Stimulated activated CD4-positive, alpha-beta T cell treated with anti-CD3 and anti-CD28 coated beads, Interleukin-12 subunit alpha, Interleukin-12 subunit beta, amount 100 ng/mL, for 4 hours (primary cell): ENCODE measurements at places on chromosomes 5 and 9.

GRCh38 chr5:75568202-75568601 lies 43.1 kb upstream of the ANKDD1B start:
- DNase-seq = no peak

DNA sequence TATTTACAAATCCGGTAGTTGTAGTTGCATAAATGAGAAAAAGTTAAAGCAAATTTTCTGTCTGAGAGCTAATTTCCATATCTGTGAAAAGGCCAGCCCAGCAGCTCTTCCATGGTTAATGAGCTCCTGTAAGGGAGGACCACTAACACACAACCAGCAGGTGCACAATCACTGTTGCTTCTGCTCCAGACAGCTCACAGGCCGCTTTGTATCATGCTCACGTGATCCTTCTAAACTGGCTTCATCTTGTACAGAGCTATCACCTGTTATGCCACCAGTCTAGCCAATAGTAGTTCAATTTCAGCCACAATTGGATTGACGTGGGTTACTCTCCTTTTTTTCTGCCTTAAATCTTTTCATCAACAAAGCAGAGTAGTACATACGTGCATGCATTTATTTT lies 38.3 kb upstream of the FBXL17 start:
- DNase-seq = no peak

GRCh38 chr5:53826504-53826903 lies 266.1 kb downstream of the NDUFS4 start:
- DNase-seq = no peak

DNA sequence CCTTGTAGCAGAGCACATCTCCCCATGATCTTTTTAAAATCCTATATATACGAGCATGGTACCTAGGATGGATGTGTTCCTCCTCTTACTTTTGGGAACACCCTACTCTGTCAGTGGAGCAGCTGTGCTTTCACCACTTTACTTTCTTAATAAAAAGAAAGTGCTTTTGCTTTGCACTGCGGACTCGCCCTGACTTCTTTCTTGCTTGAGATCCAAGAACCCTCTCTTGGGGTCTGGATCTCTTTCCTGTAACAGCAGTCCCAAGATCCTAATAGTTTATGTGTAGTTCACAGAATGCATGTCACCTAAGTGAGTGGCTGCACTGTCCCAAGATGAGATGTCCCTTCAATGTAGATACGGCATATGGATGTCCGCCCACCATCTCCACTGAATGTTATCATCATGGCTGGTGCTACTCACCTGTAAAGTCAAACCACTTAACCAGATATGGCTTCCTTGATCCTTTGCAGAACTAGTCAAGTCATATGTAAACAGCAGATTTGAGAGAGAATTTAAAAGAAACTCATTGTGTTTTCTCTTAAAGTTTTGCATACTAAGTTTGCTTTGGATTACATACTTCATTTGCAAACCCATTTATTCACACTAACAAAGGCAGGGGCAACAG lies 1.9 kb downstream of the FGF1 start:
- no peak for DNase-seq

- DNase-seq = no peak
Observed at GRCh38 chr9:91066042-91066415, 264.4 kb downstream of the SYK start.

DNA sequence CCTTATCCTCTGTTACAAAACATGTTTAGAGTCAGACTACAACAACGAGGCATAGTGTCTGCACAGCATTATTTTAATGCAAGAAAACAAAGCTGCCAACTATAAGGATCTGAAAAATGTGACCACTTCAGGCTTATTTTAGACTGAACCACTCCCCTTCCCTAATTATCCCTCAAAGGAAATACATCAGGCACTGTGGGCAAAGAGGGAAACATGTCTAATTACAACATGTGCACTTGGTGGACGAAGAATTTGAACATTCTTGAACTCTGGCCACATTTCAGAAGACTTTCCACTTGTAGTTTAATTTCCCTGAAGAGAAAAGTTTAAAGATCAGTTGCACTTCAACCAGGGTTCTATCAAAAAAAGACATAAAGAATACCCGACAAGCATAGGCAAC lies 3.8 kb downstream of the MTMR12 start:
- no peak for DNase-seq

GRCh38 chr9:98222885-98223691 lies 30.7 kb upstream of the CORO2A start:
- DNase-seq = no peak

GRCh38 chr5:150778517-150779396 lies at the start of gene SMIM3:
Gene SMIM3 (plus strand): TSS chr5:150778757. CDS start chr5:150795441, 16,684 bp downstream.
- DNase-seq = peak; percentile 65

- DNase-seq = peak; percentile 76
Observed at GRCh38 chr9:36136272-36136893, at the start of gene GLIPR2. Gene GLIPR2 (plus strand): TSS chr9:36136733. CDS start chr9:36136779, 46 bp downstream.

- DNase-seq = no peak
Observed at GRCh38 chr9:86909388-86909787, 37.9 kb downstream of the GAS1 start.

GRCh38 chr5:148255456-148255855 lies 13.1 kb upstream of the SPINK13 start:
- DNase-seq = no peak

- DNase-seq = peak; percentile 56
Observed at GRCh38 chr5:1008451-1009358, at the start of gene NKD2. Gene NKD2 (plus strand): TSS chr5:1008802. CDS start chr5:1009058, 256 bp downstream.

GRCh38 chr5:39102684-39103155 lies 28.5 kb upstream of the RICTOR start:
- no peak for DNase-seq

- DNase-seq = no peak
Observed at GRCh38 chr9:14315875-14316601, 2.1 kb upstream of the NFIB start.

GRCh38 chr5:125528881-125529280 lies 782.4 kb upstream of the ZNF608 start:
- no peak for DNase-seq

DNA sequence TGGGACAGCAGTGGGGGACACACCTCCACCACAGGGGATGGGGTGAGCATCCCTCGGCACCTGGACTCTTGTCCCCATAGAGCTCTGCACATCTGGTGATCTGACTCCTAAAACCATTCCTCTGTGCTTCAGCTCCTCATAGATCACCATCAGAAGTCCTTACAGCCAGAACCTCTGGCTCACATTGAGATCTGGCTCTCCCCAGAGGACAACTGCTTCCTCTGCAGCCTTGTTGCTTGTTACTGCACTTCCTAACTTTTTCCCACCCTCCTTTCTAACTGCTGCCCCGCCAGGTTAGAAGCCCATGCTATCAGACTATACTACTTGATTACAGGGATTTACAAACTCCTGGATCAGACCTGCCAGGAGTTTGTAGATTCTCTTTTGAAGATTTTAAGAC lies 64.5 kb downstream of the ARSB start:
- no peak for DNase-seq

GRCh38 chr9:134247918-134248631 lies 78.2 kb upstream of the RXRA start:
- DNase-seq = no peak

DNA sequence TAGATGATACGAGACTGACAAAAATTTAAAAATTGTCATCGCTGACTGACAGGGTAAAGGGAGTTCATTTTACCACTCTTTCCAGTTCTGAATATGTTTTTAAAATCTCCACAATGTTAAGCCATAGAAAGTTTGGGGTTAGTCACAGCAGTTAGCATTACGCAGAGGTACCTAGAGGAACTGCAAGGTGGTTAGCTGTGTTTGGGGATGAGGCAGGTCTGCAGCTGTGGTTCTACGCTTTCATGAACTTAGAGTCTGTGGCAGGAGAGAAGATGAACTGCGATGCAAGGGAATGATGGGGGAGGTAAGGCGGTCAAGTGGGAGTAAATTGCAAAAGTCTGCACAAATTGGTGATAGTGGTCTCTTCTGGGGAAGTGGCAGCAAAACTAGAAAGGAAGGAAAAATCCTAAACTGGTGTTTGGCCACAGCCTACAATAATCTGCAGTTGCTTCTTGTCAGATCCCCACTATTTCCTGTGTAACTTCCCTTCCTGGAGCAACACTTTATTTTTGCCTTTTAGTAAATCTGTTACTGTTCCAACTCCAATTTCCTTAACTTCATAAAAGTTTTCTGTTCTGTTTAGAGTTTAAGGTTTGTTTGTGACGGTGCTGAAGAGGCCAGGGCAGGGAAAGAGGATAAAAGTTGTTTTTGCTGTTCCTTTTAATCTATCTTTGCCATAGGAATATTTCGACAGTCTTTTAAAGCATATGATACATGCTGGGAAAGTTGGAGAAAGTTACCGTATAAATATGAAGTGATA lies 38.6 kb upstream of the SNX2 start:
- DNase-seq = no peak

- no peak for DNase-seq
Observed at GRCh38 chr5:139446956-139447779, 7.8 kb upstream of the DNAJC18 start.

GRCh38 chr5:10162468-10162867 lies 87.2 kb downstream of the ATPSCKMT start:
- DNase-seq = no peak

DNA sequence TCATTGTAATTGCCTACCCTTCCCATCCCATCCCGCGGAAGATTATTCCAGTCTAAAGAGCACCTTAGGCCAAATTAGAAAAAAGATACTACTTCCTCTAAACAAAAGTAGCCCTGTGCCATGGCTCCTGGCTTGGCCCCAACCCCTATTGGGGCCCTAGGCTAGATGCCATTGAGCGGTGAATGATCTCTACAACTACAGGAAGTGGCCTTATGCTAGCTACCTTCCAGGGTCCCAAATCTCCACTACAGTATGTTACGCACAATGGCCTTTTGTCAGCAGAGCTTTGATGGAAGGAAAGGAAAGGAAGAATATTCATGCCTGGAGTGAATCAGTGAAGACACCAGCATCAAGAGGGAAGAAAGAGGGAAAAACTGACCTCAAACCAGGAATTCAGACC lies 73.3 kb upstream of the OSMR start:
- DNase-seq = no peak

- DNase-seq = no peak
Observed at GRCh38 chr9:18463991-18464390, 10.0 kb upstream of the ADAMTSL1 start.

DNA sequence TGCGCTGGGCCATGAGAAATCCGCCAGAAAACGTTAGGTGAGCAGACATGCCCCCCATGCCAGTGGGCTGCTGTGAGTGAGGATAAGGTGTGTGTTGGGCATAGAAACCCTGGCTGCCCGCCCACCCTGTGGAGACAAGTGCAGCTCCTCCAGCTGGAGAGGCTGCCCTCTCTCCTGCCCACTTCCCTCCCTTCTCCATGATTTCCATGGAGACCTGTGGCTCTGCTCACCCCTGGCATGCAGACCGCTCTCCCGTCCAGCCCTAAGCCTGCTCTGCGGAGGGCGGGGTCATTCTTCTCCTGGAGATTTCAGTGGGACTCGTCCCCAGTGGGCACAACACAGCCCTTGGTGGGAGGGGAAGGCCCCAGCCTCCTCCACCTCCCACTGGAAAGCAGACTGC lies 133.0 kb upstream of the FAM120A start:
- no peak for DNase-seq

DNA sequence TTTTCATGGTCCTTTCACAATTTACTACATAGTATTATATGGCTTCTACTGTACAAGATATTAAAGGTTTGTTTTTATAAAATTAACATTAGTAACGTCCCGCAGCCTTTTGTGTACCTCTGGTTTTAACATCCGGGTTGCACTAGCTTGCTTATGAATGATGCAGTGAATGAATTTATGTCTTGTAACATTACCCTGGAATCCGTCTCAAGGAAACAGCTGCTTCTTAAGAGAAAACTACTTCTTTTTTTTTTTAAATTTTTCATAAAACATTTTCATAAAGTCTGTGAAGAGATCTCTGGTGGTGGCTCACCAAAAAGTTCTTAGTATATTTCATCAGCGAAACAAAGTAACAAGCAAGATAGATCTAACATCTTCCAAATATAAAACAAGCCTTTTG lies 23.6 kb downstream of the MARCHF3 start:
- DNase-seq = no peak

- DNase-seq = no peak
Observed at GRCh38 chr9:14741369-14741768, 18.8 kb upstream of the CER1 start.

DNA sequence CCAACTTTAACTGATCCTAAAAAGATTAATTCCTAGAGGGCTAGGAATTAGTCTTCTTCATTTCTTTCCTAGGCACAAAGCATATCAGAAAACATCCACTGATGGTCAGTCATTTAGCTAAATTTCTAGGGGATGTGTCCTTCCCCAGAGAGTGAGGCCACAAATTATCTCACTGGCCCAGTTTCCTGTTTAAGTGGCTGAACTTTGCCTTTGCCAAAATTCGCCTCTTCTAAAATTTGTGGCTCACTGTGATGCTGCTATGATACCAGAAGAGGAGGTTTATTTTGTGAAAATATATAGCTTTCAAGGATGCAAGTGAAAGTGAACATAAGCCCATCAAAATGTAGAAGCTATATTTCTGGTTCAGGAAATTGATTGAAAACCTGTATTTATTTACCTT lies 98.1 kb upstream of the FER start:
- no peak for DNase-seq

GRCh38 chr9:137476856-137477255 lies 17.7 kb upstream of the NSMF start:
- DNase-seq = no peak

DNA sequence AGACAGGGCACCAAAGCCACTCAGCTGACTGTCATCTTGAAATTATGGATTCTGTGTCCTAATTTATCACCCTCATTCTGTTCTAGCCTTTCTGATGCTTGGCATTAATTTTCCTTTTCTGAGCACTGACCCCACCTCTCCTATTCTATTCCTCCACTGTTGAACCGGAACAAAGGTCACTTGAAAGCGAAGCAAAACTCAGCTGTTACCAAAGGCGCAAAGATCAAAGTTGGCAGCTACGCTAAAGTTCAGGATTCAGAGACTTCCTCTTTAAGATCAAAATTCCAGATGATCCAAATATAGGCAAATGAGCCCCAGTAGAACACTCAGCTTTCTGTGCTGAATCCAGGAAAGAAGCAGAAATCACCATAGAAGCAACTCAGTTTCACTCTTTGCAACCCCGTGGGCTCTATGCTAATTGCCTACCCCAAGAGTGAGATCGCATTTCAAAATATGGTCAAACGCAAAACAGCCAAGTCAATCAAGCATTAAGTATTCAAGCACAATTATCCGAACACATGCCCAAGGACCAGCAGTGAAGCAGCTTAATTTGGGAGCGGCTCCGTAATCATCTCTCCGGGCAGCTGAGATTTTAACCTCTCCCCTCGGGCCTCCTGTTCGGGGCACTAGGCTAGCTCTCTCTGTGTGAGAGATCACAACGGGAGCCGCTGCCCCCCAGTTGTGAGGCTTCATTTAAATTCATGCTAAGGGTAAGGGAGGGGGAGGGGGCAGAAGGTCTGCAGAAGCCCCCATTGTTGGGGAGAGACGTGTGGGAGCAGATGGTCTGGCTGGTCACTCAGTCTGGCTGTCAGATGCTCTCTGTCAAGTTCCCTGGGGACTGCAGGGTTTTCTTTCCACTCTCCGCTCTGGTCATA lies 288.6 kb downstream of the ELAVL2 start:
- no peak for DNase-seq

- DNase-seq = no peak
Observed at GRCh38 chr5:139678751-139679750, 30.9 kb downstream of the CXXC5 start.

DNA sequence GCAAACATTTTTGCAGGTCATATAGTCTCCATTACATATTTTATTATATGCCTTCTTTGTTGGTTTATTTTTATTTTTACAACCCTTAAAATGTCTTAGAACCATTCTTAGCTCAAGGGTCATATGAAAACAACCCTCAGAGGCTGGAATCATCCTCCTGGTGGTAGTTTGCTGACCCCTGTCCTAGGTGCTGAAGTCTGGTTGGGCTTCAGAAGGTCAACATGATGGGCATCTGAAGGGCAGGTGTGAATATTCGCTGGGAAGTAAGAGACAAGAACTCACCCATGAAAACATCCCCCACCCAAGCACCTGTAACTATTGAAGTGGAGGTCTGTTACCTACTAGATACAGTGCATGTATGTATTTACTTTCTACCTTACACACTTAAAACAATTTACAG lies 75.4 kb downstream of the OSMR start:
- no peak for DNase-seq
